ENCODE measurements at places on chromosomes 7 and 10. TPM values are rescaled to one million over a fixed set of nuclear protein-coding genes. Genes with fewer than 3 reads are reported as not detected.

DNA sequence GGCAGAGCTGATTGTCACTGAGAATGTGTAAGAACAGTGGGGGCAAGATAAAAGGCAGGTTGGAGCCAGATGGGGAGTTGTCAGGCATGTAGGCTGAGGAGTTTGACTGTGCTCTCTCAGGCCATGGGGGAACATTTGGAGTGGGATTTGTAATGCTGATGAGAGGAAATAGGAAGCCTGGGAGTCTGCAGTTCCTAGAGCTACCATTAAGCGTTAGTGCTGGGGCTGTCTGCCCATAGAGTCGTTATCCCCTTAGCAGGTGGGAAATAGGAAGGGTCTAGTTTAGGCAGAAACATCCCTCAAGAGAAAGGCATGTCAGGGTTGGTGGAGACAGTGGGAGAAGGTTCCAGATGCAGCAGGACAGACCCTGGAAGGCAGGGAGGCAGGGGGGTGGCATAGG lies 75.5 kb downstream of the RPS24 start:
- no peak for DNase-seq
- no peaks in the 10 kb centered on the region for H3K27me3 ChIP-seq
- H3K36me3 ChIP-seq = no peaks in the 10 kb centered on the region
- no peak overlapping the region for H3K4me3 ChIP-seq
- no peaks in the 10 kb centered on the region for H3K4me1 ChIP-seq

- no peaks in the 10 kb centered on the region for H3K27me3 ChIP-seq
- no peak overlapping the region for H3K27ac ChIP-seq
Observed at GRCh38 chr10:113030453-113030852, 80.4 kb downstream of the TCF7L2 start.

DNA sequence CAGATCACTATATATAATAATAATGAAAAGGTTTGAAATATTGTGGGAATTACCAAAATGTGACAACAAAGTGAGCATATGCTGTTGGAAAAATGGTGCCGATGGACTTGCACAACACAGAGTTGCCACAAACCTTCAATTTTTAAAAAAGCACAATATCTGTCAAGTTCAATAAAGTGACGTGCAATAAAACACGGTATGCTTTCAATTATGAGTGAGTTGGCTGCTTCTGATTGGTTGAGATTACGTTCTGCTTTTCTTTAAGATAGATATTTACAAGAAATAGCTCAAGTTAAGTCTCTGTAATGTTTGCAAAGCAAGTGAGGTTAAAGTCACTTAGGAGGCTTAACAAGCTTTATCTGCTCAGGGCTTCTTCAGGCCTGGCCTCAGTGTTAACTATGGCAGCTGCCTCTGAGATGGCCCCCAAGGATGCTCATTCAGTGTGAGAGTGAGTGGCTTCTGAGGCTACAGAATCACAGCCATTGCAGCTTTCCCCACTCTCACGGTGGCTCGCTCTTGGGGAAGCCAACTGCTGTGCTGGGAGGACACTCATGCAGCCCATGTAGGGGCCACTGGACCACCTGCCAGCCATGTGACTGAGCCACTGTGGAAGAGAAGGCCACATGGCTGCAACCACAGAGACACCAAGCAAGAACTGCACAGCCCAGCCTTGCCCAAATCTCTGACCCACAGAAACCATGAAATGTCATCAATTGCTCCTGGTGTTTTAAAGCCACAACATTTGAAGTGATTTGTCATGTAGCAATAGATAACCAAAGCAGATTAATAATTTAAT lies 78.3 kb upstream of the TMEM72 start:
- H3K27me3 ChIP-seq = no peaks in the 10 kb centered on the region
- no peak overlapping the region for H3K4me3 ChIP-seq
- DNase-seq = no peak

- no peak overlapping the region for H3K27ac ChIP-seq
- H3K36me3 ChIP-seq = no peaks in the 10 kb centered on the region
- no peaks in the 10 kb centered on the region for H3K27me3 ChIP-seq
- no peak overlapping the region for H3K4me3 ChIP-seq
Observed at GRCh38 chr10:23367896-23368595, 23.4 kb upstream of the C10orf67 start.

DNA sequence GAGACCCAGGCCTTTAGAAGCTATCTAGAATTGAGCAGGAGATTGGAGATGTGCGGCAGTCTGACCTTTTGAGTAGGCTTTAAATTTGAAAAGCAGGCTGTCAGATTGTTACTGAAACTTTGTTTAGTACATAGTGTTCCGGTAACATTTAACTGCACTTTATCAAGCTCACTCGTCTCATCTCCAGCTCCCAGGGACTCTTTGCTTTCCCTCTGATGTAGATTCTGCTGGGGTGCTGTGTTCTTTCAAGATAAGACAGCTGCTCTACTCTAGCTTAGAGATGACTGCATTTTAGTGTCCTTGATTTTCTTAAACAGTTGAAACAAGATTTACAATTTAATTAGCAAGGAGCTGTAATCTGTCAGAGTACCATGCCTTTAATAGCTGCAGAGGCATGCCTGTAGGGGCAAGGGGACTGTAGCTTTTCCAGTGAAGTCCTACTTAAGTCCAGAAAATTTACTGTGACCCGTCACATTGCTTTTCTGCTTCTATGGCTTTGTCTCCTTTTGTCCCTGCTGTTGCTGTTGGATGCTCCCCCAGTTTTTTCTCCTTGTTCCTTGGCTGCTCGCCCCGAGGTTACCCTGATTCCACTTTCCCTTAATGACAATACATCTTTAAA lies 56.4 kb upstream of the MTPN start:
- no peaks in the 10 kb centered on the region for H3K36me3 ChIP-seq
- no peak overlapping the region for H3K27ac ChIP-seq
- no peak for DNase-seq
- H3K27me3 ChIP-seq = no peaks in the 10 kb centered on the region
- no peaks in the 10 kb centered on the region for H3K4me1 ChIP-seq

Gene AKR1D1
- total RNA-seq = not detected

Gene CYCS
- total RNA-seq = 79.5 TPM

Gene PRLHR
- total RNA-seq = not detected

Gene AGBL3
- 3.4 TPM for total RNA-seq

Gene CYP2C19
- 0.61 TPM for total RNA-seq

Measured in left lung (tissue), 14 donors.